ENCODE measurements at places on chromosomes 16 and 17.
A peak's percentile ranks its signal among the peaks of the same experiment; 100 is the strongest.

- no peak for DNase-seq
Measured at GRCh38 chr16:56708525-56709442, 21.1 kb upstream of the NUP93 start.

DNA sequence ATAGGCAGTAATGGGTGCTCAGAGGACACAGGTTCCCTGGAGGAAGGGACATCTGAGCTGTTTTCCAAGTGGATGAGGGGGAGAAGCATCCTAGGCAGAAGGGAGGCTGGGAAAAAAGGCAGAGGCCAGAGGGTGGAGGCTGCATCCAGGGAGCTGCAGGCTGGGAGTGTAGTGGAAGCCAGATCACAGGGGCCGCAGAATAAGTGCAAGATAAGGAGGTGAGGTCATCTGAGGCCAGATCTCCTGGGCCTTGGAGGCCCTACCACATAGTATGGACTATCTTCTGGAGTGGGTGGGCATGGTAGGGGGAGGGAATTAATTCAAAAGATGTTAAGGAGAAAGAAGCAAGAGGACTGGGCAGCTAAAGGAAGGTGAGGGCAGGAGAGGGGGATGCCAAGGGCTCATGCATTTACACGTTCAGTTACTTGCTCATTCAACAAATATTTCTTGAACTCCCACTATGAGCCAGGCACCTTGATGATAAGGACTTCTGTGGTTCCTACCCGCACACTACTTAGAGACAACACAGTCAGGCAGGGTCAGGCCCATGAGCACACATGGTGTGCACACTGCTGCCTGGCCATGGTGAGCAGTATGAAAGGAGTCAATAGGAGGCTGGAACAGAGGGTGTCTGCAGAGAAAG is 2.4 kb upstream of the RIPOR1 start:
- DNase-seq: no peak

GRCh38 chr17:50861822-50862528 is 4.2 kb downstream of the TOB1 start:
- no peak for DNase-seq

- DNase-seq: no peak
Measured at GRCh38 chr17:16997514-16998429, 25.9 kb upstream of the TNFRSF13B start.

DNA sequence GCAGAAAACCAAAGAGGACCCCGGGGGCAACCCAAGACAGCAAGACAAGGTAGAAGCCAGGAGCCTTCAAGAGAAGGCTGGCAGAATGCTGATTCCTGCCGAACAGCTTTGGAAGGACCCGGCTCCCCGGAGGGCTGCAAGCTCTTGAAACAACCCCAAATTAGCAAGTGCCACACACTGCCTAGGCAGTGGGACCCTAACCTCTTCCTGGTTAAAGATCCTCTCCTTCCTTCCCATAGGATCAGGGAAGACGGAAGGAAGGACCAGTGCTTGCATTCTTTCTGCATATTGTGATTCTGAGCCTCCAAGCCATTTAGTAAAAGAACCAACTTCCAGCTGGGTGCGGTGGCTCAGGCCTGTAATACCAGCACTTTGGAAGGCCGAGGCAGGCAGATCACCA is 122.0 kb upstream of the AXIN2 start:
- no peak for DNase-seq

- DNase-seq: no peak
Measured at GRCh38 chr17:81251709-81252301, 12.7 kb downstream of the NDUFAF8 start.

DNA sequence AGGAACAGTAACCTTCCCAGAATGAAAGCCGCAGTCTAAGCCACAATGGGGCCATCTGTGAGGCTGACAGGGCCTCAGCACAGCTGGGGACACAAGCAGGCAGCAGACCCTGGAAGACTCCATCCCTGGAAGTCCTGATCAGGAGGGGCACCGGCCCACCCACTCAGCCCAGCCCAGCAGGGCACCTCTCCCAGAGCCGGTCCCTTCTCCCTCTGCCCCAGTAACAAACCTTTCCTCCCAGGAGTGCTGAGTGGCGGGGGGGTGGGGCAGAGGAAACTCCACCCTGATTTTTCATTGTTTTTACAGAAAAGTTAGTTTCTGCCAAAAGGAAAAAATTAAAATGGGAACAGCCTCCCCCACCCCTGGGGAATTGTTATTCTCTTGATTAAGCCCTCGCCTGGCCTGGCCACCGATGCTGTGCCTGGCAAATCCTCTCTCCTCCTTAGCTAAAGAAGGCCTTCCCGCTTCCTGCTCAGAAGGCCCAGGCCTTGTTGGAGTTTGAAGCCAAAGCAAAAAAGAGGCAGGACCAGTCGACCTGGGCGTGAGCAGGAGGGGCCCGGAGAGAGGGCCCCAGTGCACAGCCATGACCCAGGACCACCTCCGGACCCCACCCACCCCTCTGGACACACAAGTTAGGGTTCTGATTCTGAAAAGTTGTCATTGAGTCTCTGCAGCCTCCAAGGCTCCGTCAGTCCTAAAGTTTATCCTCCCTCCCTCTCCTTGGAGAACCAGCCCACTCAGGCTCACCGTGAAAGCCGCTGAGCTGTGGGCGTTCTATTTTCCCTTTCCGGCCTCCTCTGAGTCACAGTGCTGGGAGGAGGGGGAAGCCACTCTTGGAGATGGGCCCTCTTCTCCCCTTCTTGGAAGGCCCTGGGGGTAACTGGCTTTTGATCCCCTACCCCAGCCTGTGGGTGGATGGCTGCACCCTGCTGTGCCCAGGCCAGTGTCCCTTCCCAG is 128.4 kb upstream of the TNRC6C start:
- DNase-seq: peak; percentile 70

DNA sequence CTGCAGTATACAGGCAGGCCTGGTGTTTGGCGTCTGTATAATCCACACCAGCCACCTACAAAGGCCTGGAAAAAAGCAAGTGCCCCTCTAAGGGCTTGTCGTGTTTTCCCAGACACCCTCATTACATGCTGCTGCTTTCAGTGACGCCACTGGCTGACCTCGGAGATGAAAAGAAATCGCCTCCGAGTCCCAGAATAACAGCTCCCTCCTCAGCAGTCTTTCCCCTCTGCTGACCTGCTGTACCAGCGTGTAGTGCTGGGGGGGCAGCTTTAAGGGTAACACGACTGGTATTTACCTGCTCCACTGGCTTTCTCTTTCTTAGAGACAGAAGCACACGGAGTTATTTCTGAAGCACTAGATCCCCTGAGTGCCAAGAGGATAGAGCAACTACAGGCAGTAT is 296.8 kb downstream of the GRIN2A start:
- no peak for DNase-seq

DNA sequence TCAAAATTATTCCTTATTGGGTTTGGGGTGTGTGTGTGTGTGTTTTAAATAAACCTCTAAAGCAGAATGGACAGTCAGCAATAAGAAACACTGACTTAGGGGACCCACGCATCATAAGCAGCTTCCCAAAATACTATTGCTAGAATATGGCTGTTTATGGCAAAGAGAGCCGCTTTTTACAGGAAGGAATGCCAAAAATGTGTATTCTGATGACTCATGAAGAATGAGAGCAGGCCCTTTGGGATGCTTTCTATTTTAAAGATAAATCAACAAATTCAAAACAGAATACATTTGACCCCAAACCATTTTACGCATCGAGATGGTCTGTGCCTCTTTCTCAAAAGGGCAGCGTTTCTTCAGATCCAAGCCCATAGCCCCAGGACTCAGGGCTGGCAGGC is 37.5 kb downstream of the ARHGAP17 start:
- DNase-seq: peak; percentile 50

DNA sequence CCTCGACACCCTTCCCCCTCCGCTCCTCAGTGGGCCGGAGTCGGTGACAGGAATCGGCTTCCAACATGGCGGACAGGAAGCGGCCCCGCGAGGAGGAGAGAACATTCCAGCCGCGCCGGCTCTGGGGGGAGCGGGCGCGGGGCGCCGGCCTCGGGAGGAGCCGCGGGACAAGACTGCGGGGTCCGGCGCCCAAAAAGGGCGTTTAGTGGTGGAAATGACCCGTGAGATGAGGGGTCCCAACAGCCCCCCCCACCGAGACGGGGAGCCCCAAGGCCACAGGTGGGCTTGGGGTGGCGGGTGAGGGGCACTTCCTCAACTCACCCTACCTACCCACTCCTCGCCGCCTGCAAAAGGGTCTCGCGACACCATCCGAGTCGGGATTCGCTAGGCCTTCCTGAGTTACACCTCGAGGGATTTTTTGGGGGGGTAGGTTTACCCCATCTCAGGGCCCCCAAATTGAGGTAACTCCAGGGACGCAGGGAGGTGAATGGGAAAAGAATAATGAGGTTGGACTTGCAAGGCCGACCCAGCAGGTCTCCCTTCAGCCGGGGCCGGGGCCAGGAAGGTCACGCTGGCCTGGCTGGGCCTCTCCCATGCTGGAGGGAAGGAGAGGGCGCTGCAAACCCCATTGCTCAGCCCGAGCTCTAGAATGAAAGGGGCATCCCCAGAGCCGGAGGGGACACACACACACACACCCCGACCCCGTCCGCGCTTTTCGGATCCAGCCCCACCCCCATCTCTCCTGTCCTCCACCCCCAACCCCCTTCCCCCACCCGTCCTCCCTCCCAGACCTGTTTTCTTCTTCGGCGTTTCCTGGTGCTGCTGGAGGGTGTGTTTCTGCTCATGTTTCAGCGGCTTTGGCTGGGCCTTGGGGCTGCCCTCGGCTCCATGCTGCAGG is 707 bp downstream of the NUFIP2 start:
- DNase-seq: peak; percentile 33

DNA sequence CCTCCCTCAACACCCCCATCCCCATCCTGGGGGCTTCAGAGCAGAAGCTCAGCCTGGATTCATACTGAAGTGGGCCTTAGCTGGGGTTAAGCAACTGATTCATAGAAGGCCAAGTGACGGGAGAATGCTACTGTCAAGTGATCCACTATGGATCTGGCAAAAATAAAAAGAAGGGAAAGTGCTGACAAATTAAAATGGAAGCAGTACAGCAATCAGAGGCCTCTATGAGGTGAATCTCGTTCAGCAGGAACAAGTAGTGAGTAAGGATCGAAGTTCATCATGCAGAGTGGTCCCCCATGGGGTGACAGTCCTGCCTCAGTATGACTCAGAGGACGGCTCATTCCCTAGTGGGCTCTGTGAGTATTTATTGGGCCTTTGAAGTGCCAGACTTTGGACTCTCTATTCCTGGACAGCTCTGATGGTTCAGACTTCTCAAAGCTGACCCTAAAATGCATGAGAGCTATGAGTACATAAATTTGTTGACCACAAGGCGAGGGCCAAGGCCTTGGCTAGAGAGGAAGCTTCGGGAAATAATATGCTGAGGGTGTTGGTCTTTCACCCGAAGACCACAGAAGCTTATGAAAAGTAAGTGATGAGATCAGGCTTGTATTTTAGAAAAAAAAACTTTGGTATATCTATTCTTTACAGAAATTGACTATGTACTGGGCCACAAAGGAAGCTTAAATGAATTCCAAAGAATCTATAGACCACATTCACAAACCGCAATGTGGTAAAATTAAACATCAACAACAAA is 5.3 kb upstream of the NSMCE1 start:
- peak; percentile 36 for DNase-seq

GRCh38 chr16:80509872-80510271 is 30.9 kb upstream of the DYNLRB2 start:
- DNase-seq: no peak

DNA sequence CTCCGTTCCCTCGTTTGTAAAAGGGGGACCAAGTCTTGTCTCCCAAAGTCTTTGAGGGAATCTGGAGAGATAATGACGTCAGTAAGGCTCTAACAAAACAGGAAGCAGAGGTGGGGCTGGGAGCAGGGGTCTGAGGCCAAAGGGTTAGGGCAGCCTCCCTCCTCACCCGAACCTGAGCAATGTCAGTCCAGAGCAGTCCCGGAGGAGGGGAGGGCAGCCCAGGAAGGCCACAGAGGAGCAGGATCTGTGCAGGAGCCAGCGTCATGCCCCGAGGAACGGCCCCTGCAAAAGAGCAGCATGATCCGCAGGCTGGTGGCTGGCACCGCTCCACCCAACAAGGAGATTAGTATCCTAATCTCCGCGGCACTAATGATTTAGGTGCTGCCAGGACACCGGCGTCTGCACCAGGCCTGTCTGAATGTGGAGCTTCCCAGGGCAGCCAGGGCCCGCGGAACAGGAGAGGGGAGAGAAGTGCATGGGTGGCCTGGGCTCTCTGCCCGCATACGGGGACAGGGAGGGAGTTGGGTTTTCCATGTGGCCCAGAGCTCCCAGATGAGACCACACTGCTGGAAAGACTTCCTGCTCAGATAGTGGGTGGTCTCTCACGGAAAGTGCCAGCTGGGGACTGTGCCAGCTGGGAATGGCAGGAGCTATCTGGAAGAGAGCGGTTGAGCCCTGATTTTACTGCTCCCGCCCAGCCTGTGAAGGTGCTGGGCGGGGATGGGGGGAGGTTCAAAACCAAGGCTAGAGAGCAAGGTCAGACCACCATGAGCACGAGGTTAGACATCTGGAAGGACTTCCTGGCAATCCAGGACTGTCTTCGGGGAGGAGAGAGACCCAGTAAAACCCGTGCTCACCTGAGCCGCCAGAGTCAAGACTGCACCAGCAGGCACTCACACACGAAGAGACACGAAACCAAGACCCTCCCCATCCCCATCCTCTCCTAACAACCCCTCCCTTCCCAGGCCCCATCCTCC is 11.0 kb upstream of the KRT17 start:
- DNase-seq: no peak

- no peak for DNase-seq
Measured at GRCh38 chr17:72363089-72363610, 242.3 kb downstream of the SOX9 start.

DNA sequence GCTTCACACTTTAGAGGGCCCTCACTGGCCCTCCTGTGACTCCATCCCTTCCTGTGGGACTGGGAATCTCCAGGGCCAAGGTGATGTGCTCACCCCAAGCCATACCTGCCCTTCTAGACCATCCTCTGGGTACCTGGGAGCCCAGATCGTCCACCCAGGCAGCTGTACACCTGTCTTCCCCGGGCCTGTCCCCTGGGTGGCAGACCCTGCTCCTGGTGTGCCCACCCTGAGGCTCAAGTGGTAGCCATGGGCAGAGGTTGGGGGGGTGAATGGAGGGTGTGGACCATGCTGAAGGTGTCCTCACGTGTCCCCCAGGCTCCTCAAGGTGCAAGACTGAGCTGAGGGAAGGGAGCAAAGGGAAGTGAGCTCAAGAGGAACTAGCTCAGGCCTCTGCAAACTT is 9.3 kb downstream of the CLEC10A start:
- DNase-seq: no peak

DNA sequence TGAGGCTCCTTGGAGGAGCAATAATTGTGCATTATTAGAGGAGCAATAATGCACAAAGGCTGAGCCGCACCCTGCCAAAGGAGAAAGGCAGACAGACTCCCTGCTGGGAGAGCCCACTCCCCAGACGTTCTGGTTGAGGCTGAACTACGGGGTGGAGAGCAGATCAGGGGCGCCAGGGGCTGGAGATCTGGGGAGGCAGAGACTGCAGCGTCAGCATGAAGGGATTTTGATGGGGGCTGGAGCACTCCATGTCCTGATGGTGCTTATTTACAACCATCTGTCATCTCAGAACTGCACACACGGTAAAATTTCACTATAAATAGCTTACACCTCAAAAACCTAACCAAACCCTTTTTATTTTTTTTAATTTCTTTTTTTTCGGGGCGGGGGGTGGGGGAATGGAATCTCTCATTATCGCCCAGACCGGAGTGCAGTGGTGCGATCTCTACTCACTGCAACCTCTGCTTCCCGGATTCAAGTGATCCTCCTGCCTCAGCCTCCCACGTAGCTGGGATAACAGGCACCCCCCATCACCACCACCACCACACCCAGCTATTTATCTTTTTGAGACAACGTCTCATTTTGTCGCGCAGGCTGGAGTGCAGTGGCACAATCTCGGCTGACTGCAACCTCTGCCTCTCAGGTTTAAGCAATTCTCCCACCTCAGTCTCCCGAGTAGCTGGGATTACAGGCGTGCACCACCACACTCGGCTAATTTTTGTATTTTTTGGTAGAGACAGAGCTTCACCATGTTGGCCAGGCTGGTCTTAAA is 4.3 kb upstream of the C16orf95 start:
- no peak for DNase-seq

Data from kidney capillary endothelial cell (primary cell).